HFFc6 (cell line): ENCODE measurements at places on chromosomes 16 and 17.

GRCh38 chr17:48310748-48311213 is 119.2 kb downstream of the SKAP1 start:
- DNase-seq: no peak

DNA sequence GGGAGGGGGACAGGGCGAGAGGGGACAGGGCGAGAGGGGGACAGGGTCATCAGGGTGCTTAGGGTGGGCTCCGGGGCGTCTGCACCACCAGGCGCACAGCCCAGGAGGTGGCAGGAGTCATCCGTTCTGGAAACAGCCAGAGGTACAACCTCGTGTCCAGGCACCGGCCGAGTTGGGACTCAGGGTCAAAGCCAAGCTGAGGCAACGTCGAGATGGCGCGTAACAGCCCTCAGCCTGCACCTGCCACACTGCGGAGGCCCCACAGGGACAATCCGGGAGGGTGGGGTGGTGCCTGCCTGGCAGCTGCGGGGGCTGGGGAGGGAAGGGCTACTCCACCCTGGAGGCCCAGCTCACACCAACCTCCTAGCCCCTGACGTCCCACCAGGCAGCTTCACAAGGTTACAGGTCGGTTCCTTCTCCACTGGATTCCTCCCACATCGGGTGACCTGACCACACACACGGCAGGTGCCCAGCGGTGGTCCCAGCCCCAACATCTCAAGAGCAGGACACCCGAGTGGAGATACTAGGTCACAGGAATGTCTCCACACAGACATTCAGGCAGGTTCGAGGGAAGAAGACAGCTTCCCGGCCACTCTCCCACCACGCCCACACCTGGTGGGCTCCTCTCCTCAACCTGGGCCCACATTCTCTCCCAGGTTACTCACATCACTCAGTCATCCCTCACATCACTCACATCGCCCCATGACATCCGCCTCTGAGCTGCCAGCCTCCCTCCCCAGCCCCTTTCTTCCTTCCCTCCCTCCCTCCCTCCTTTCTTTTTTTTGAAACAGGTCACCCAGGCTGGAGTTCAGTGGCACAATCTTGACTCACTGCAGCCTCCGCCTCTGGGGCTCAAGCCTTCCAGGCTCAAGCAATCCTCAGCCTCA is 47.3 kb downstream of the RPH3AL start:
- no peak for DNase-seq

DNA sequence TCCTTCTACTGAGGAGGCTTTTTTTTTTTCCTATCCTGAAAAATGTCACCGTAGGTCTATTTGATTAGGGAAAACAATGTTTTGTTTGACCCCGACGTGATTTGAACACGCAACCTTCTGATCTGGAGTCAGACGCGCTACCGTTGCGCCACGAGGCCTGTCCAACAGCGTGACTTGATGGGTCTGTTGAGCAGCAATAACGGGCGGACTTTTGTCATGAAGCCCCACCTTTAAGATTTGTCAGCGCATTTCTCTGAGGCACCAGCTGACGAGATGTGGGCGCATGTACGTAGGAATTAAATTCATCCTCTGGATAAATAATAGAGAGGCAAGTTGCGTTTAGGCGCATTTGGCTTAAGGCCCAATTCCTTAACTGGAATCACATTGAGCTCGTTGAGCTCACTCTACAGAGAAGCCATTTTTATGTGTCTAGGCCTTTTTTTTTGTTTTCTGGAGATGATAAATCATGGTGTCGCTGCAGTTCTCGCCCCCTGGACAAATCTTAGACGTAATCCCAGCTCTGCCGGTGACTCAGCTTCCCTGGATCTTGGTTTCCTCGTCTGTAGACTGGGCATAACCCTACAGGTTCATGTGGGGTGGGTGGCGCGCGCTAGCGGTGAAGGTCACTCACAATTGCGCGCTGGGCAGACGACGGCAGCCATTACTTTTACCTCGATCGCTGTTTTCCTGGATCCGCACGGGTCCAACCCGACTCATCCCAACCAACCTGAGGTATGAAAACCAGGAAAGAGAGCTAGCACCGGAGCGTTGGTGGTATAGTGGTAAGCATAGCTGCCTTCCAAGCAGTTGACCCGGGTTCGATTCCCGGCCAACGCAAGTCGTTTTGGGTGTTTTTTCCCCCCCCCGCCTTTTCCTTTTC is 10.6 kb upstream of the AURKB start:
- peak; percentile 93 for DNase-seq

GRCh38 chr17:50279639-50280038 is 5.4 kb downstream of the TMEM92 start:
- no peak for DNase-seq

DNA sequence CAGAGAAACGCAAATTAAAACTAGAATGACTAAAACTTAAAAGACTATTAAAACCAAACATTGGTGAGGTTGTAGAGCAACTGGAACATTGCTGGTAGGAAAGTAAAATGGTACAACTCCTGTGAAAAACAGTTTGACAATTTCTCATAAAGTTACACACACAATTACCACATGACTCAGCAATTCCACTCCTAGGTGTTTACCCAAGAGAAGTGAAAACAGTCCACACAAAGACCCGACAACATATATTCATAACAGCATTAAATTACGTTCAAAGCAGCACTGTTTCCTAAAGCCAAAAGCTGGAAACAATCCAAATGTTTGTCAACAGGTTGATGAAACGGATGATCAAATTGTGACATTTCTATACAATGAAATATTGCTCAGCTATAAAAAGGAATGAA is 26.5 kb upstream of the ALOX12 start:
- DNase-seq: no peak
